NB4 (cell line): ENCODE measurements at places on chromosomes 6 and 20.
A peak's percentile ranks its signal among the peaks of the same experiment; 100 is the strongest.

GRCh38 chr6:138533667-138534066, 34.4 kb upstream of the NHSL1 start:
- DNase-seq = no peak

DNA sequence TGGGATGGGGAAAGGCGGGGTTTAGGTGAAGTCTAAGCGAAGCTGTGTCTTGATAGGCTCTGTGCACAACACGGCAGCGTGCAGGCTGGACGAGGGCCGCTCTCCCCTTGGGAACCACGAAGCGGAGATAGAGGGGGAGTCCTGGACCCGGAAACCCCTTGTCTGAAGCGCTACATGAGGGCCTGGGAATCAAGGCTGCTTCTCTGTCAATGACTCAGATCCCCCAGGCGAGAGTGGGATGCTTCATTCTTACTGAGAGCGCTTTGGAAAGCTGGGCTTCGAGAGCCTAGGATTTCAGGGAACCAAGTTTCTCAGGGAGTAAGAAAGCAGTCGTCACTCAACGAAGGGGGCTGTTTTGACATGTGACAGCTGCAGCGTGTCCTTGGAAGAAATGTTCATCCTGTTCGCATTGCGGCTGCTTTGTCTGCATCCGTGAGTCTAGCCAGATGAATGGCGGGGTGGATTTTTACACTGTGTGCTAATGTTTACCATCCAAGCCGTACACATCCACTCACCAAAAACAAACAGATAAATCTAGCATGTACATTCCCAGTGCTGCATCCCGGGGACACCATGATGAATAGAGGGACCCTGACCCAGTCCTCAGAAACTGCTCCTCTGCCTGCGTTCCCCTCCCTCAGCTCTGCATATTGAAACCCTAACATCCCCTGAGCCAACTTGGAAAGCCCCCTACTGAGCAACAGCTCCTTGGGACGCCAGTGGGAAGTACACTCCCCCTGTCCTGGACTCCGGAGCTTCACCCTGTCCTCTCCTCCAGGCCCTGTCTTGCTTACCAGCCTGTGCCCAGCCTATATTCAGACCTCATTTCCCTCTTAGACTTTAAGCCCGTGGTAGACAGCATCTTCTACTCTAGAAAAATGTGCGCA, 24.5 kb upstream of the RTF2 start:
- no peak for DNase-seq

GRCh38 chr6:111714416-111715270, 109.0 kb upstream of the TRAF3IP2 start:
- DNase-seq = no peak

DNA sequence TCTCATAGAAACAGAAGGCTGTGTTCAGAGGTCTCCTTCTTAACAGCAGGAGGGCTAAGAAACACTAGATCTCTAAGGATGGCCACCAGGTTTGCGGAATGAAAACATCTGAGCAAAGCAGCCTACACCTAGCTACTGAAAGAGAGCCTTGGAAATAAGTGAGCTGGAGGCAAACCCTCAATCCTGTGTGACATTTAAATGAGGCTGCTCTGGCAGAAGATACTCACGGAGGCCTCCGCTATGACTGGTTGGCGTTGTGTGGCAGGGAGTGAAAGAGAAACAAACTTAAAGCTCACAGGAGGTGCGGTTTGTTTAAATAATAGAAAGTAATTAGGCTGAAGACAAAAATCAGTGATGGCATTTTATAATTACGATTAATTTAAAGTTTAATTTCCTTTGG, 162.0 kb upstream of the RNF217 start:
- no peak for DNase-seq

GRCh38 chr20:46970937-46971630, 76.4 kb downstream of the EYA2 start:
- DNase-seq = peak; percentile 33

DNA sequence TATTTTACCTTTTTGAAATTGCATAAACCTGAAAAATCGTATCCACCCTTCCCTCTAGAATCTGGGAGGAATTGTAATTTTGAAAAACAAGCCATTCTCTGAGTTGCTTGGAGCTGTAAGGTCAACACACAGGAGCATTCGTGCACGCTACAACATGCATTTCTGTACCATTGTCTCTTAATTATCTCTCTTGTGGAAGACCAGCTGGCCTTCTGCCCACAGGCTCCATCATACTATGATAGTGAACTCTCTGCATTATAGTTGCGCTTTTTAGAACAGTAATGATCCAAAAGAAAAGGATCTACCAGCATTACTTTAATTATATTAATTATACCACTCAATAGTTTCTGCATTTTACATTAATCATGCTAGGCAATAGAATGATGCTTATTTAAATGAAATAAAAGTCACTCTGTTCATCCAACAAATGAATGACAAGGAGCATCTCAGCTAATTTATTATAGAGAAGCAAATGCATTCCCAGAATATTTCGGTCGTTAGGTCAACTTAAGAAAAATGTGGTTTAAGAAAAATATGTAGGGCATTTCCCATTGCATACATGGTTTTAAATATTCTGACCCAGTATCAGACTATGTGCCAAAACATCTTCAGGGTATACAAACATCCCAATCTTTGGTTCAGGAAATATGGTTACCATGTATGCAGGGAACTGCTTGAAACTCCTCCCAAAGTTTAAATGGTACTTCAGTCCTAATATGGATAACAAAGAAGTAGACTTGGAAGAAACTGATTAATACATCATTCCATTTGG, 263.5 kb downstream of the TFAP2A start:
- DNase-seq = no peak

DNA sequence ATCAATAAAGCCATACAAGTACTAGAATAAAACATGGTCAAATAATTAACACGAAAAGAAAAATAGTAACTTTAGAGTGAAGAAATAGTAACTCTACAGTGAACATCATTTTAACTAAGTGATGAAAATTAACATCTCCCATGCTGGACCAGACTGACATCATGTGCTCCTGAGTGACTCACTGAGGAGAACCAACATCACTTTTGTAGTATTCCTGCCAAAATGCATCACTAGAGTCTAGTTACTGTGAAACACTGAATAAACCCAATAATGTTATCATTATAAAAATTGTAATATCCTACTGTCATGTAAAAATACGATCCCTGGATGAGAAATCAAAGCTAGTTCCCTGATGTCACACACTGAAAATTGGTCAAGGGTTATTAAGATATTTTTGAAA, 361.3 kb downstream of the CD109 start:
- no peak for DNase-seq

- DNase-seq = peak; percentile 51
Measured at GRCh38 chr20:32536851-32537656, 48.1 kb downstream of the NOL4L start.

- peak; percentile 78 for DNase-seq
Measured at GRCh38 chr6:140897349-140897748, 1235.4 kb upstream of the GJE1 start.

- DNase-seq = no peak
Measured at GRCh38 chr6:43170417-43170930, 595 bp upstream of the SRF start.

GRCh38 chr6:72111611-72112010, 225.3 kb downstream of the RIMS1 start:
- no peak for DNase-seq

GRCh38 chr6:136959471-136959891, 37.4 kb downstream of the SLC35D3 start:
- no peak for DNase-seq

DNA sequence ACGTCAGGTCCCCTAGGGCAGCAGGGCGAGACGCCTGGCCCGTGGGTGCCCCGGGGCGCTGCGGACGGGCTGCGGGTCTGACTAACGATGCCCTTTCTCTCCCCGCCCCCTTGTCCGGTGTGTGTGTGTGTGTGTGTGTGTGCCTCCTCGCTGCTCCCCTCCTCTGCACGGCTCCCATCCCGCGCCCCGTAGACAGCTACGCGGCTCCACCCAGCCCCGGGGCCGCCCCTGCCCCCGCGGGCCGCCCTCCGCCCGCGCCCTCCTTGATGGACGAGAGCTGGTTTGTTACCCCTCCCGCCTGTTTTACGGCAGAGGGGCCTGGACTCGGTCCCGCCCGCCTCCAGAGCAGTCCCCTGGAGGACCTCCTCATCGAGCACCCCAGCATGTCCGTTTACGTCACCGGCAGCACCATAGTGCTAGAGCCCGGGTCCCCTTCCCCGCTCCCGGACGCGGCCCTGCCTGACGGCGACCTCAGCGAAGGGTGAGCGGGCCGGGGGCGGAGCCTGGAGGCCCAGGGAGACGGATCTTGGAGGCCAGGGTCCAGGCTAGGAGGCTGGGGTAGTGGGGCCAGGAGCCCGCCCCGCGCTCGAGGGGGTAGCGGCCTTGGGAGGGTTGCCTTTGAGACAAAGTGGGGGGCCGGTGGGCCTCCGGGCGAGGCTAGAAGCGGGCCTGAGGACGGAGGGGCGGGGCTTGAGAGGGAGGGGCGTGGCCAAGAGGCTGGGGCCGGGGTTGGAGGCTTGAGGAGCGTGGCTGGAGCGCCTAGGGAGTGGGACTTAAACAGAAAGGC, 5.1 kb downstream of the TP53INP2 start:
- DNase-seq = peak; percentile 87

DNA sequence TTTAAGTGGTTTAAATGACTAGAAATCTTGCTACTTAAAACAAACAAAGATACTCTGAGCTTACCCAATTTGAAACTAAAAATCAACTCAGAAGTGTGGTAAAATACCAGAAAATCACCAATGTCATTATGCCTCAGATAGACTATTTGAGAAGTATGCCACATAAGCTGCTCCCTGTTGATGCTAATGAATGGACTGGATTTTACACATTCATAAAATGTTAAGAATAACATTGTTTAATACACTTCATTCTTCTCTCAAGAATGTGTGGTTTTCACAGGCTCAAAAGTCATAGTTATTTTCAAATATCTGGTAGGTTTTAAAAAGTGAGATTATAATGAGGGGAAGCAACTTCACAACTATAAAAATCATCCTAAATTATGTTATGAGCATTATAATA, 170.6 kb downstream of the TASP1 start:
- no peak for DNase-seq

DNA sequence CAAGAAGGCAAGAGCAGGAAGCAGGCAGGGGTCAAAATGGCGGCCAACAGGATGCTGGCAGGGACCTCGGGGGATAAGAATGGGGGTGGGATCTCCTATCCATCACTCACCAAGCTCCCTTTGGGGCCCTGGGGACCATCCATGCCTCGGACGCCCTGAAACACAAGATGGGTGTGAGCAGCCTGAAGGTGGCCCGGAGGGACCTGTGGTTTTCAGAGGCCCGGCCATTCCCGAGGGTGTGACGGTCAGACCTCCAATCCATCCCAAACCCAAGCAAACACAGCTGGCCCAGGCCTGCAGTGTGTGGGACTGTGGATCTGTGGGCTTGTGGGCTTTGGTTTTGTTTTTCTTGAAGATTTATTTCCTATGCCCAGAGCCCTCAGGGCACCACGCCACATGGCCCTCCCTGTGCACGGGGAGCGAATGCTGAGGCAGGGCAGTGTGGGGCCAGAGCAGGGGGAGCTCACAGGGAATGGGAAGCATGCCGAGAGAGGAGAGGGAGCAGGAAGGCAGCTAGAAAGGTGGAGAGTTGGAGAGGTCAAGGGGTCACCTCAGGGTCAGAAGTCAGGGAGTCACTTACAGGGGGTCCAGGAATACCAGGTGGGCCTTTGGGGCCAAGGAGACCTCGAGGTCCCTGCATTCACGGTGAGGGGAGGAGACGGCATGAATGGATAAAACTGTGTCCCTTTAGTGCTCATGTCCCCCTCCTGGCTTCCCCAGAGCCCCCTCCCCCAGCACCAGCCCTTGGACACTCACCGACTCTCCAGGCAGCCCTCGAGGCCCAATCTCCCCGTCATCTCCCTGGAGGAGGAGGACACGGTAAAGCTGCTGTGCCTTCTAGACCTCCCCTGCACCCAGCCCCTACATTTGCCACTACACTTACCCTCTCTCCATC, 14.5 kb downstream of the COL11A2 start:
- DNase-seq = no peak
